Right lung (tissue), 10 donors: ENCODE measurements at places on chromosomes 11 and 22. TPM values are rescaled to one million over a fixed set of nuclear protein-coding genes. Genes with fewer than 3 reads are reported as not detected.

Gene TRPM5
- polyA plus RNA-seq = 0.29 TPM

- DNase-seq = no peak
Observed at GRCh38 chr11:44580701-44581100, 15.2 kb downstream of the CD82 start.

- no peak for DNase-seq
Observed at GRCh38 chr22:48238284-48238915, 1476.0 kb downstream of the TBC1D22A start.

Gene PRMT3
- polyA plus RNA-seq = 13.9 TPM

DNA sequence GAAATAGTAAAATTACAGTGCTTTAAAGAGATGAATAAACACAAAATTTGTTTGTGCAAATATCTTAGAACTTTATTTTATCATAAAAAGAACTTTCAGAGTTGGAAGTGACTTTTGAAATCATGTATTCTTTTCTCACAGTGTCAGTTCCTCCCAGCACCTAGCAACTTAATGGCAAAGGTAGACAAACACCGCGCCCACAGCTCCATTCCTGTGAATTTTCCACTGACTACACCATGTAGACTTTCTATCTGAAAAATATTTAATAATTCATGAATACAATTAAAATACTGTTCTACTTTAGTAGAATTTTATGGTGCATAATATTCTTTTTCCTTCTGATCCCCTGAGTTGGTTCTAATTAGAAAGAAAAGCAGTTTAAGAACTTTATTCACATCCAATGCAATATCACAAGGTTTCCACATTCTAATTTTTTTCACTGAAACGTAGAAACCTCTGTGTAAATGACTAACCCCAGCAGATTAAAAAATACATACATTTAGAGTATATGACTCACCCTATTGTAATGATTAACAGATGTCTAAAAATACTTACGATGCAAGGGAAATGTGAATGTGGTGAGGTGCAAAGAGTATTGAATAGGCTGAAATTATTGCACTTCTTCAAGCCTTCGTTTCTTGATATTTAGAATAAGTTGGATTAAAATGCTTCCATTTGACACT lies 218.2 kb upstream of the CCDC179 start:
- DNase-seq = no peak

- DNase-seq = no peak
Observed at GRCh38 chr11:1302461-1303125, 6.8 kb downstream of the TOLLIP start.

GRCh38 chr11:36115378-36115801 lies 171.5 kb downstream of the LDLRAD3 start:
- no peak for DNase-seq

DNA sequence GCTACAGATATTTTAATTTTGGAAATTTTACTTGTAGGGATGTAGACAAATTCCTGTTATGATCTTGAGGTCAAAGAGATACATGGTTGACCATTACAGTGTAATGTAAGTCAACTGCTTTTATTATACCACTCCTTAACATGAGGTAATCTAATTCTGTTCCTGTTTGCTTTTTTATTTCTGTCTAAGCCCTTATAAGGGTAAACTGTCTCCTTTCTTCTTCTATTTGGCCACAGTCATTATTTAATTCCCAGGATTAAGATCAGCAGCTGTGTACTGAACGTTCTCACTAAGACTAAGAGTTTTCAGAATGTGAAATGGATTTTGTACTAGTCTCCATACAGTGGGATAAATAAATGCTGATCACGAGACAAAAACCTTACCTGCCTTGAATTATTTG lies 32.8 kb downstream of the C2CD3 start:
- DNase-seq = no peak

- DNase-seq = no peak
Observed at GRCh38 chr22:47678636-47679287, 916.3 kb downstream of the TBC1D22A start.

Gene ZBTB16
- 9.9 TPM for polyA plus RNA-seq

- peak; percentile 80 for DNase-seq
Observed at GRCh38 chr11:67372993-67373647, at the start of gene CLCF1. CLCF1 (minus strand) TSS chr11:67373598; CDS start chr11:67373539, 59 bp downstream.

GRCh38 chr11:77517226-77517625 lies 43.3 kb upstream of the PAK1 start:
- DNase-seq = no peak

Gene OR4A16
- polyA plus RNA-seq = not detected

DNA sequence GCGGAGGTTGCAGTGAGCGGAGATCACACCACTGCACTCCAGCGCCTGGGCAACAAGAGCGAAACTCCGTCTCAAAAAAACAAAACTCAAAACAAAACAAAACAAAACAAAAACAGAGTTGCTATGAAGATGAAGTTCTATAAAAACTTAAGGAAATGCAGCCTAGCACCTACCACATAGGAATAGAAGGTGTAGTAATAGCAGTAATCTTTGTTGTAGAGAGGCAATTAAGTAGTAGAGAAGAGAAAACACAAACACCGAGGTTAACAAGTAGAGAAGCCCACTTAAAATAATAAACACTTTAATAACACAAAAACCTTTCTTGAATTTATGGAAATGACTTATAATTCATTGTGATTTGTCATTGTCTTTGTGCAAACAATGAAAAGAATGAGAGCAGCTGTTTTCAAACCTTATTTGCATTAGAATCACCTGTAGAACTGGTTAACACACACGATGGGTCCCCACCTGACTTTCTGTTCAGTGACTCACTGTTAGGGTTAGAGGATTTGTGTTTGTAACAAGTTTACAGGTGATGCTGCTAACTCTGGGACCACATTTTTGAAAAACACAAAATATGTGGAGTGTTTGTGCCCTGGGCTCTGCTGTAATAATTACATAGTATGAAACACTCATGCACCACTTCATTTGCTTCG lies 43.1 kb downstream of the TYR start:
- DNase-seq = no peak

GRCh38 chr22:20240447-20240764 lies 27.7 kb downstream of the RTN4R start:
- peak; percentile 66 for DNase-seq

Gene XKR3
- polyA plus RNA-seq = not detected

Gene PTH
- not detected for polyA plus RNA-seq

GRCh38 chr11:13260963-13261588 lies 16.5 kb upstream of the BMAL1 start:
- no peak for DNase-seq

- DNase-seq = no peak
Observed at GRCh38 chr11:31797190-31798056, 13.7 kb downstream of the PAX6 start.

Gene MLC1
- polyA plus RNA-seq = 2.0 TPM

Gene SERHL2
- 11.8 TPM for polyA plus RNA-seq

DNA sequence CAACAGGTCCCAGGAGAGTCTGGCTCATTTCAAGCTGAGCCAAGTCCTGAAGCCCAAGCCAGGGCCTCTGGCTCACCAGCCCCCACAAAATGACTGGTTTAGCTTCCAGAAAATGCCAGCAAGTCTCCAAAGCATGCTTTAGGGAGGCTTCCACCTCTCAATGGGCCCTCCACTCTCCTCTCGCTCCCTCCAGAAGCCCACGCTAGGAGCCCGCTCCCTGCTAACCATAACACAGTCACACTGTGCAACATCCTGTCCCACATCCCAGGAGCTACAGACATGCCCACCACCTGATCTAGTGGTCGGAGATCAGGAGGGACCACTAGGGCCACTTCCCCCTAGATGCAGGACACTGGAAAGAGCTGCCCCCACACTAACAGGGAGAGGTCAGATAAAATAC lies 6.9 kb downstream of the SULT4A1 start:
- DNase-seq = no peak

DNA sequence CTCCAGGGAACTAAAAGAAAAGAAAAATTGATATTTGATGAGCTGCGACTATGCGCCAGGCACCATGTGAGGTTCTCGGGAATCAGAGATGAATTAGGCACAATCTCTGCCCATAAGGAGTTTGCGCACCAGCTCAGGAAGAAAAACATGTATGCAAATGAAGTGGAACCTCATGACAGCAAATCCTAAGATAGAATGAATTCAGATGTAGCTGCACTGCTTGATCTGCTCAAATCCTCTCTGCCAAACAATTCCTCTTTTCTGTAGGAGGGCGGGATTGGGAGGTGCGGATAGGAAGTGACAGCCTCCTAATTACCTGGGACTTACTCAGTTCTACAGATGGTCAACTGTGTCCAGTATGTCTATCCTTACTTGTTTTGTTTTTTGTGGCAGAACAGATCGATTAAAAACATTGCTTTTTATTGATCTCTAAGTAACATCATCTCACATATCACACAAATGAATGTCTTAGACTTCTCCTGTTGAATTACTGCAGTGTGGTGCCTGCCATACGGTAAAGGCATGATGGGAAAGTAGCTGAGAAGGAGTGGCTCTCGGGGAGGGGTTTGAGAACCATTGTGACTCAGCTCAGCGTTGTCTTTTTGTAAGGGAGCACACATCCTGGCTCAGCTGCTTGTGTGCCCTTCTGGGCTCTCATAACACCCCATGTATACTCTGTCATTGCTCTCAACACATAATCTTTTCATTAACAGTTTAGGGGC lies 13.9 kb downstream of the CRTAM start:
- DNase-seq = no peak

Gene BTBD18
- 0.41 TPM for polyA plus RNA-seq

DNA sequence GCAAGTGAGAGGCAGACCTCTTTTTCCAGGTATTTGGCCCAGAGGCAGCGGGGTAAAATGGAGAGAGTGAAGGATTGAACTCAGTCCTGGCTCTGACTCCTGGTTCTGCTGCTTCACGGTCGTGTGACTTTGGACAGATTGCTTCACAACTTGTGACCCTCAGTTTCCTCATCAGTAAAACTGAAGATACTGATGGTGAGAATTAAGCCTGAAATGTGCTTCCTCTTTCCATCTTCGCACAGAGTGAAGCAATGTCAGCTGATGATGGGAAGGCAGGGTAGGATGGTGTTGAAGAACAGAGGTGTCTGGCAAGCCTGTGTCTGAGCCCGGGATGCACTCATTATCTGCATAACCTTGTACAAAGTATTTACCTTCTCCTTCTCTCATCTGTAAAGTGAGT lies 59.0 kb downstream of the UBASH3B start:
- no peak for DNase-seq

Gene GGT5
- 15.0 TPM for polyA plus RNA-seq

DNA sequence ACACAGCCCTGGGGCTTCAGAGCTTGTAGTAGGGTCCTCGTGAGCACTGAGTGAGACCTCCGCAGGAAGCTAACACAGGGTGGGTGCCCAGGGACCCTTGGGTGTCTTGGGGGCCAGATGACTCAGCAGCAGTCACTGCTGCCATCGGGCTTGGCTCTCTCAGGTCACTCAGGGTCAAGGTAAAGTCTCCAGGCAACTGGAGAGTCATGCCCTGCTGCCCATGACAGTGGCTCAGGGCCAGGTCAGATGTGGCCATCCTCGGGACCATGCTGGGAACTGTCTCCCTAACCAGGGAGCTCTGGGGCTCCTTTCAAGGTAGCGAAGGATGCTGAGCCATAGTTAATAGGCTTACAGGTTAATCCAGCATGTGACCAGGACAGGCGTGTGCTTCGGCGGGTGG lies 44.4 kb upstream of the SLC22A12 start:
- DNase-seq = no peak

DNA sequence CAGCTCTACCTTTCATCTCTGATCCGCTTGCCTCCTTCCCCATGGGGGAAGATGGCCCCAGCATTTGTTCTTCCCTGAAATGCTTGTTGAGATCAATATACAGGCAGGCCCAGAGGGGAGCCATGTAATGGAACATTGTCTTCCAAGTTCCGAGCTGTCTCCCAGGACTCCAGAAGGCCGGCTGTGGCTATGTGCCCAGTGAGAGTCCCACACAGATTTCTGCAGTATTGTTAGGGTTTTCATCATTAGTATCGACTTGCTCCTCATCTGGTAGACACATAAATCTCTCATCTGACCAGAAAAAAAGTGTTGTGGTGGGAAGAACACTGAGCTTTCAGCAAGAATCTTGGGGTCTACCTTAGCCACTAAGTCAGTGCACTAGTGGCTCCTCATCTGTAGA lies 163.4 kb downstream of the TRIM29 start:
- DNase-seq = no peak

Gene TMEM151A
- polyA plus RNA-seq = 0.42 TPM

Gene UPK2
- polyA plus RNA-seq = 3.4 TPM

Gene RASSF10
- 20.3 TPM for polyA plus RNA-seq

DNA sequence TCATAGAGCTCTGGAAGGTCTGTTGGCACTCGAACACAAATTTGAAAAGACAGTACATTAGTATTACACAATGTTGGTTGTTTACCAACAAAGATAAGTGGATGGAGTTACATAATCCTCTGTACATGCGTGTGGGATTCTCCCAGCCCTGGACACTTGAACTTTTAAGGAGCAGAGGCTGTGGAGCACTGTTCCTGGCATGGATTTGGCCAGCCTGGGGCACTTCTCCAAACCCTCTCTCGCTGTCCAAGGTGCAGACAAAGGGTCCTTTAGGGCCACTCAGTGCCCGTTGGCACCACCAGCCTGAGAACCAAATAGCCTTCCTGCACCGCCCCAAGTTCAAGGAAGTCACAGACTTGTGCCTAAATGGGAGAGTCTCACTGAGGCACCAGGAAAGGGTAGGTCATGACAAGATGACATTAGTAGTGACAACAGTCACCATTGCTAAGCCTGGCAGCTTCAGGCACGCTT lies 1.6 kb upstream of the ANO1 start:
- DNase-seq = no peak

Gene XPNPEP3
- 23.2 TPM for polyA plus RNA-seq

- no peak for DNase-seq
Observed at GRCh38 chr11:69359735-69360480, 66.0 kb downstream of the MYEOV start.

GRCh38 chr11:118607401-118608359 lies at the start of gene PHLDB1:
PHLDB1 (plus strand) TSS chr11:118607615; CDS start chr11:118613837, 6,222 bp downstream.
- no peak for DNase-seq

Gene PRDX5
- polyA plus RNA-seq = 141 TPM

DNA sequence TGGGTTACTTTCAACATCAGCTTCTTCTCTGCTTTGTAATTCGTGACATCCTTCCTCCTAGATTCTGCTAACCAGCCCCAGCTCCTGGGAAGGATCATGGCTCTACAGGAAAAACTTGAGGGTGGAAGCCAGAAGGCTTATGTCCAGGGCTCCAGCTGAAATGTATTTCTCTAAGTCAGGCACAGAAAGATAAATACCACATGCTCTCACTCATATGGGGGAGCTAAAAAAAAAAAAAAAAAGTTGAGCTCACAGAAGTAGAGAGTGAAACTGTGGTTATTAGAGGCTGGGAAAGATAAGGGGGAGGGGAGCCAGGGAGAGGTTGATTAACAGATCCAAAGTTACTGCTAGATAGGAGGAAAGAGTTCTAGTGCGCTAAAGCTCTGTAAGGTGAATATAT lies 74.9 kb downstream of the DSCAML1 start:
- DNase-seq = peak; percentile 55
